ENCODE measurements at places on chromosomes 5 and 9. TPM values are rescaled to one million over a fixed set of nuclear protein-coding genes. Genes with fewer than 3 reads are reported as not detected.

PCDHB2 gene
- polyA plus RNA-seq: 37.5 TPM

SH3PXD2B gene
- polyA plus RNA-seq: 16.3 TPM

PRXL2C gene
- polyA plus RNA-seq: 3.9 TPM

ANP32B gene
- 234 TPM for polyA plus RNA-seq

CCNO gene
- polyA plus RNA-seq: 7.5 TPM

GABRP gene
- polyA plus RNA-seq: 0.68 TPM

EDIL3 gene
- polyA plus RNA-seq: 53.8 TPM

EQTN gene
- not detected for polyA plus RNA-seq

ST6GALNAC6 gene
- 83.6 TPM for polyA plus RNA-seq

PFN3 gene
- not detected for polyA plus RNA-seq

CCIN gene
- not detected for polyA plus RNA-seq

BARX1 gene
- polyA plus RNA-seq: 47.4 TPM

MINAR2 gene
- polyA plus RNA-seq: not detected

NSG2 gene
- 32.7 TPM for polyA plus RNA-seq

GABRA6 gene
- not detected for polyA plus RNA-seq

SGCD gene
- polyA plus RNA-seq: 1.9 TPM

GHR gene
- polyA plus RNA-seq: 0.20 TPM

RMRP gene
- not detected for polyA plus RNA-seq

KYAT1 gene
- 37.4 TPM for polyA plus RNA-seq

NIM1K gene
- polyA plus RNA-seq: 3.3 TPM

MRPL36 gene
- 59.0 TPM for polyA plus RNA-seq

SH3RF2 gene
- polyA plus RNA-seq: 0.34 TPM

LPAR1 gene
- polyA plus RNA-seq: 53.3 TPM

TRPM6 gene
- polyA plus RNA-seq: 0.32 TPM

IRX2 gene
- 10.3 TPM for polyA plus RNA-seq

RELL2 gene
- polyA plus RNA-seq: 13.1 TPM

NUTM2F gene
- polyA plus RNA-seq: not detected

ALDH1A1 gene
- polyA plus RNA-seq: 31.0 TPM

NUTM2G gene
- polyA plus RNA-seq: not detected

PCDHA10 gene
- polyA plus RNA-seq: 2.1 TPM

RETREG1 gene
- 34.4 TPM for polyA plus RNA-seq

SPATA31D4 gene
- polyA plus RNA-seq: not detected

All from brain (organoid and tissue), 16 donors.